ENCODE measurements at places on chromosomes 7 and 10.

DNA sequence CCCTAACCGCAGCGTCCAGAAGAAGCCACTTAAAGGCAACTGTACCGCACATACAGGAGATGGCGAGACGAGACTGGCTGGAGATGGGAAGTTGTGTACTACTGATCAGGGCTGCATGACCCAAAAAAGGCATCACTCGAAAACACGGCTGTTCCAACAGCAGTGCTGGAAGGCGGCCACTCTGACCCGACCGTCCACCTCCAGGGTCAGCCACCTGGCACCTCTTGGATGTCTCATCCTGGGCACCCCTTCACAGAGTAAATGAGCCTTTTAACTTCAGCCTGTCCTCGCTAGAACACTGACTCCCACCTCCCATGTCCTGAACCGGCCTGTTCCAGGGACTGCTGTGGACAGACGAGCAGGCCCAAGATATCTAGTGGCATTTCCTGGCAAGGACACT is 180.7 kb downstream of the DIP2C start:
- DNase-seq, result no peak

- peak; percentile 0 for DNase-seq
These were observed 1181.6 kb downstream of the DNAJB9 start for GRCh38 chr7:109751241-109751640.

- DNase-seq, result no peak
These were observed 473.7 kb downstream of the TYW1 start for GRCh38 chr7:67470256-67470751.

GRCh38 chr10:6300106-6300783 is 97.5 kb downstream of the PFKFB3 start:
- no peak for DNase-seq

- DNase-seq, result peak; percentile 42
These were observed 114.8 kb upstream of the LANCL2 start for GRCh38 chr7:55250313-55250712.

DNA sequence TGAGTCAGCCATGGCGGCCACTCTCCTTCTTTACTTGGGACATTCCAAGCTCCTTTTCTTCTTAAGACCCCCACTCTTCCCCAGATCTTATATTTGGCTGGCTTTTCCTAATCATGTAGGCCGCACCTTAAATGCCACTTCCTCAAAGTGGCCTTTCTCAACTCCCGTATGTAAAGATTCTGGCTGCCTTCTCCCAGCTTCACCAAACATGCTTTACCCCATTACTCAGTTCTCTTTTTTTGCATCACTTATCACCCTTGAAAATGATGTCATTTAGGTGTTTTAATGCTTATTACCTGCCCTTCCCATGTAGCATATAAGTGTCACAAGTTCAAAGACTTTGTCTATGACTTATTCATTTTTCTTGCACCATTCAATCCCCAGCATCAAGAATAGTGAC is 810.1 kb upstream of the CELF2 start:
- no peak for DNase-seq

DNA sequence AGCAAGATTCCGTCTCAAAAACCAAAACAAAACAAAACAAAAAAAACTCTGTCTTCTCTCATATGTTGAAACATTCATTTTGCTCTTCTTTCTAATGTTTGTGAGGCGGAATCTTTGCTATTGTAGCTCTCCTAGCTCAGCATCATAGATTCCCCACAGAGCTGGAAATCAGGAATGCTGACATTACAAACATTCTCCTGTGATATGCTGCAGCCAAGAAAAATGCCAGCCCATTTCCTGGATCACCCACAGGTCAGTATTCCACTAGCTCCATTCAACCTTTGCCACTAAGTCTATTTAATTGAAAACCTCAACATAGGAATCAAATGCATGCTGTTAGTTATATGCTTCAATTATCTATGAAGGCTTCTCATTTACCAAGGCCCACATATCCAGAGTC is 186.3 kb downstream of the IPMK start:
- no peak for DNase-seq

GRCh38 chr7:148044173-148044572 is 546.4 kb upstream of the C7orf33 start:
- no peak for DNase-seq

DNA sequence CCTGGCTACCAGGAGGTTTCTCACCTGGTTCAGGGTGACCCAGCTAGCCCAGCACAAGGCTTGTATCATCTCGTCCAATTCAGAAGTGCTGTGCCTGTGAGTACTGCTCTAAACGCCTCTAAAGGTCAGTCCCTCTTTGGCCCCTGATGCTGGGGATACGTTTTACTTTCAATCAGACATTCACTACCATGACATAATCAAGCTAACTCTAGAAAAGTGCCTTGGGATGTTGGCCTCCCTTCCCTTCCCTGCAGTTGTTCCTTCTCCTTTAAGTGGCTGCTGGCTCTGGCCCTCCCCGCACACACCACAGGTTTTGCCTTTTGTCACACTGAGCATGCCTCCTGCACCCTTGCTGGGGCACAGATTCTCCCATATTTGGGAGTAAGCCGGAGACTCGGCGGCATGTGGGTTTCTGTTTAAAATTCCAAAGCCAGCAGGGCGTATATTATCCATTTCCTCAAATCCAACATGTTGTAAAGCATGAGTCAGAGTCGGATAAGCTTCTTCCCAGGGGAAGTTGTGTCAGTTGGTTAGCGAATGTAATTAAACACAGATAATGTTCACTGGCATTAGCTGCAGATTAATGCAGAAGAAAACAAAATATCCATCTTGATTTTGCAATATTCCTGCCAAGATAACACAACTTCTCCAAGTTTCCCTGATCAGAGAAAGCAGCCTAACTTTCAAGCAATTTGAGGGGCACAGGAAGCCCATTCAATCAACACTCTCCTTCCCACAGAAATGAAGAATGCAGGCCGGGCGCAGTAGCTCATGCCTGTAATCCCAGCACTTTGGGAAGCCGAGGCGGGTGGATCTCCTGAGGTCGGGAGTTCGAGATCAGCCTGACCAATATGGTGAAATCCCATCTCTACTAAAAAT is 31.8 kb upstream of the VCL start:
- DNase-seq, result peak; percentile 72

DNA sequence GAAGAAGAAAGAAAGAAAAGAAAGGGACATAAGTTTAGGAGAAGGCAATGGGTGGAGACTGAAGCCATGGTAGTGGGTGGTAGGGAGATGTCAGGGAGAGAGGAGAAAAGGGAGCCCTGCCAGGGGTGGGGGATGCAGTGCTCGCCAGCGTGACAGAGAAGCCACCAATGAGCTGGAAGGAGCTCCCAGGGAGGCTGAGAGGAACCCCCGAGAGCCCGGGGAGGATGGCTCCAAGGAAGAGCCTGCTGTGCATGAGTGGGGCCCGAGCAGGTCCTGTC is 141.2 kb upstream of the SHH start:
- DNase-seq, result no peak

- no peak for DNase-seq
These were observed 153.7 kb downstream of the DNAJB6 start for GRCh38 chr7:157490465-157490912.

DNA sequence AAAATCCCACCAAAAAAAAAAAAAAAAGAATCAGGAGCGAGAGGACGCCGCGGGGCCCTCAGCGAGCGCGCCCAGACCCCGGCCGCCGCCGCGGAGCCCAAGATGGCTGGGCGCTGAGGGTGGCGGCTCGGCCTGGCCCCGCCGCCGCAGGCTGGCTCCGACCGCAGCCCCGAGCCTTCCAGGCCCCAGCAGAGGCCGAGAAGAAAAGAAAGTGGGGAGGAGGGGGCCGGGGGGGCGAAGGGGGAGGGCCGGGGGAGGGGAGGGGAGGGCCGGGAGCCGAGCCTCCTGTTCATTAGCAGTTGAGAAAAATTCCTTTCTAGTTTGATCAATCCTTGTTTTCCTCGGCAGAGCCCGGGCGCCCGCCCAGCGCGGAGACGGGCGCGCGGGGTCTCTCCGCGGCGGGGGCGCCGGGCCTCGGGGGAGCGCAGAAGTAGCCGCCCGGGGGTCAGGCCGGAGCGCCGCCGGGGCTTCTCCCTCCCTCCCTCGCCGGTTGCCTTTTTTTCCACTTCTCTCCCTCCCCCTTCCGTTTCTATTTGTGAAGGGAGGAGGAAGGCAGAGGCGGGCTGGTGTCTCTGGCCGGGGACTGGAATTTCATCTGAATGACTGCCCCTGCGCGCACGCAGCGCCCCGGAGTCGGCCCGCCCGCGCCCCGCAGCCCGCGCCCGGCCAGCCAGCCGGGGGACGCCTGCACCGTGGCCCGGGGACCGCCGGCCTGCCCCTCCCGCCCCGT is 778 bp upstream of the TRIM8 start:
- peak; percentile 50 for DNase-seq

DNA sequence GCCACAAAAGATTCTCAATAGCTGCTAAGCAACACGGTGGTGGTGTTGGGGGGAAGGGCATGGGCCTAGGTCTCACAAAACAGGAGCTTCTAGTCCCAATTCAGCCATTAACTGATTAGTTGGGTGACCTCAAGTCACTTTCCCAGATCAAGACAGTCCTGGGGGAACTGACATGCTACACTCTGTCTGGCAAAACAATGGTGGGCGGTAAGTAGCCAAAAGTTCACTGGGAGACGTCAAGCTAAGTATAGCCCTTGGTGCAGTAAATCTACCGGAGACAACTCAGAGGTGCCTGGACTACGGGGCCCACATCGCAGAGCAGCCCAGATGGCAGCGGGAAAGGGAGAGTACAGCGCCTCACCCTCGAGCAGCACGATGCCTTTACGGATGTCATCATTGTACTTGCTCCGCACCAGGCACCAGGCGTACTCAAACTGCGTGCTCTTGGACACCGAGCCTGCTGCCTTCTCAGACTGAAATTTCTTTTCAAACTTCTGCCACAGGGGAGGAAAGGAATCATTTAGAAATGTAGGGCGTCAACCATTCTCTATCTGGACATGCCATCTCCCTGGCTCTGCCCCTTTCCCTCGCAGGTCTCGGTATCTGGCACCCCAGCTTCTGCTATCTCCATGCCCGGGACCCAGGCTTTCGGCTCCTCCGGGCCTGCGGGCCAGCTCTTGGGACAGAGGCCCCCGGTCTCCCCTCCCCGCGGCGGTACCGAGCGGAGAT is 1.1 kb downstream of the FIS1 start:
- no peak for DNase-seq

DNA sequence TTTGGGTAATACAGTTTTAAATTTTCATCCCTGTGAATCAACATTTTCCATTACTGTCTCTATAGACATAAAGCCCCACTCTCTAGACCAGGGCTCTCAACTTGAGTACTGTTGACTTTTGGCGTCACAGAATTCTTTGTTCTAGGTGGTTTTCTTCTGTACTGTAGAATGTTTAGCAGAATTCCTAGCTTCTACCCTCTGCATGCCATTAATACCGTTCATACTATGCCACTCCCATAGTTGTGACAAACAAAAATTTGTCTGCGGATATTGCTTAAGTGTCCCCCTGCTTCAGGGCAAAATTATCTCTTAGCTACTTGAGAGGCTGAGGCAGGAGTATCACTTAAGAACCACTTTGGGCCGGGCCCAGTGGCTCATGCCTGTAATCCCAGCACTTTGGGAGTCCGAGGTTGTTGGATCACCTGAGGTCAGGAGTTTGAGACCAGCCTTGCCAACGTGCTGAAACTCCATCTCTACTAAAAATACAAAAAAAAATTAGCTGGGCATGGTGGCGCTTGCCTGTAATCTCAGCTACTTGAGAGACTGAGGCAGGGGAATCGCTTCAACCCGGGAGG is 57.3 kb upstream of the NRG3 start:
- no peak for DNase-seq

GRCh38 chr10:71065659-71066058 is 146.7 kb upstream of the UNC5B start:
- no peak for DNase-seq

- DNase-seq, result no peak
These were observed 94.7 kb downstream of the WDR11 start for GRCh38 chr10:120945801-120946302.

GRCh38 chr7:91974066-91974465 is 33.4 kb downstream of the AKAP9 start:
- no peak for DNase-seq

DNA sequence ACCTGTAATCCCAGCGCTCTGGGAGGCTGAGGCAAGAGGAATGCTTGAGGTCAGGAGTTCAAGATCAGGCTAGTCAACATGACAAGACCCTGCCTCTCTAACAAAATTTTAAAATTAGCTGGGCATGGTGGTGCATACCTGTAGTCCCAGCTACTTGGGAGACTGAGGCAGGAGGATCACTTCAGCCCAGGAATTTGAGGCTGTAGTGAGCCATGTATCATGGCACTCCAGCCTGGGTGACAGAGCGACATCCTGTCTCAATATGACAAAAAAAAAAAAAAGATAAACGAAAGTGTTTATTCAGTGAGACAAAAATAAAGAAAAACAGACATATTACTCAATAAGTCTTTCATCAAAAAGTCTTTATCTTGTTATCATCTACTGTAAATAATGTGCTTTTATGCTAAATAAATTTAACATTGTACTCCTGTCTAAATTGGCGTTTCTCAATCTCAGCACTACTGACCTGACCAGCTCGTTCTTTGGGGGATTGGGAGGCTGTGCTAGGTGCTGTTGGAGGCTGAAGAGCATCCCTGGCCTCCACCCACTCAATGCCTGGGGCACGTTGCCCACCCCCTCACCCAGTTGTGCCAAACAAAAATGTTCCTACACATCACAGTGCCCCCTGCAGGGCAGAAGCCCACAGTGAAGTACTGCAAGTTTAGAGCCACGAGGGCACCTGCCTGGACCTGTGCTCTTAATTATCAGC is 57.7 kb downstream of the NCAPG2 start:
- DNase-seq, result no peak

DNA sequence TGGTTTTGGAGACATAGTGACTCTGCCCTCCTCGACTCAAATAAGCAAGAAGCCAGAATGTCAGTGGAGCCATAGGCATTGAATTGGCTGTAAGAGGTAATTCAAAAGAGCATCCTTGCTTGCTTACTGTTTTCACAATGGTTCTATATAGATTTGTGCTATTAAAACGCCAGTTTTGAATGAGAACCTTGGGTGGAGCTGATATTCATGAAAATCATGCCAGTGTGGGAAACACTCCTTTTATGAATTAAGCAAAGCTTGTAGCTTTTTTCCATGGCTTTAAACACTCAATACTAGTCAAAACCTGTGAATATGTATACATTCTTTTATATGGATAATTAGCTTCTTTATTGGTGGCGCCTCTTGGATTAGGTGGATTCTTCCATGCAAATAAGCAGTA is 252.5 kb downstream of the SLC25A13 start:
- DNase-seq, result no peak

DNA sequence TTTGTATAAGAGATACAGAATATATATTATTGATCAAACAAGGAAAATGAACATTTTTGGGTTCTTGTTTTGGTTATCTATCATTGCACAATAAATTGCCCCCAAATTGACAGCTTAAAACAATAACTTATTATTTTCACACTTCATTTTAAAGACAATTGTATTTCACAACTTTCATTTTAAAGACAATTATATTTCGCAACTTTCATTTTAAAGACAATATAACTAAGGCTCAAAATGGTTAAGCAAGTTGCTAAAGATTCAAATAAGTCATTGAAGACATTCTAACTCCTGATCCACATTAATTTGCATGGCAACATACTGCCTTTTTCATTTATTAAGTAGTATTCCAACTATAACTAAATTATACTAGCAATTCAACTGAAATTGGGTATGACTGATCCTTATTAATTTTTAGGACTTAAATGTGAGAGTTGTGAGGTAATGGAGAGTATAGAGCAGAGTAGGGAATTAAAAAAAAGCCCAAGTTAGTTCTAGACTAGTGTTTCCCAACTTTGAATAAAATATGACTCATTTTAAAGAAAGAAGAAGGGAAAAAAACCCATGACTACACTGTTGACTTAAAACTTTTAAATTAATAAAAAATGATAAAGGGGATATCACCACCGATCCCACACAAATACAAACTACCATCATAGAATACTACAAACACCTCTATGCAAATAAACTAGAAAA is 9.9 kb upstream of the STEAP2 start:
- DNase-seq, result no peak

Data from HTR-8/SVneo (cell line).